ENCODE measurements at places on chromosomes 1 and 21. TPM values are rescaled to one million over a fixed set of nuclear protein-coding genes. Genes with fewer than 3 reads are reported as not detected.

- DNase-seq = no peak
Measured at GRCh38 chr1:47992720-47993415, 4.3 kb downstream of the TRABD2B start.

DNA sequence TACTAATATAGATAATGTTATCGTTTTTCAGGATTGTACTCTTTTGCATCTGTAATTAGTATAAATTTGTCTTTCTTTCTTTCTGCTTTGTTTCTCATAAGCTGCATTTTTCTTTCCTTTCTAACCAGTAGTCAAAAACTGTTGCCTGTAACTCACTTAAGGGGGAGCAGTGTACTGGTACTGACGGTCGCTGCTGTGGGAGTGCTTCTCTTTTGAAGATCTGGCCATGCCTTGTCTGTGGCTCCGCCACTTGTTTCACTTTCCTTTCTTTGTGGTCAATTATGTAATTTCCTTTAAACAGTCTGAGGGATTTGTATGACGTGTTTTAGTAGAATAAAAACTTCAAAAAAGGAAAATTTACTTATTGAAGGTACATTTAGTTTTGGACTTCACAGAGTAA is 37.0 kb downstream of the MIA3 start:
- DNase-seq = no peak

- DNase-seq = no peak
Measured at GRCh38 chr1:108843390-108844137, 13.3 kb downstream of the AKNAD1 start.

- no peak for DNase-seq
Measured at GRCh38 chr1:212484701-212485570, 52.2 kb downstream of the NENF start.

- no peak for DNase-seq
Measured at GRCh38 chr21:44024257-44024656, 12.1 kb downstream of the TRAPPC10 start.

DNA sequence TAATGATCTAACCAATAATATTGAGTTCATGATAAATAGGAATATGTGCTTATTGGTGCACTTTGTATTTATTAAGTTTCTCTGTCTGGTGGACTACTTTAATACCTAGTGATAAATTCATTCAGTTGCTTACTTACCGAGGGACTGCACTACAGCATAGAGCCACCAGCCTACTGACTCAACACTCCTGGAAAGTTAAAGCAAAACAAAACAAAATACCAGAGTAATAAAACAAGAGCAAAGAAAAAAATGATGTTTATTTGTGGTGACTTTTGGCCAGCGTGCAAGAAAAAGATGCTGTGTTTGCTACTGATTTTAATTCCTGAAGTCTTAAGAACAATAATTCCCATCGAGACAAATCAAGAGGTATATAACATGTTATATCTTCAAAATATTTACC is 586.3 kb downstream of the PLA2G4A start:
- no peak for DNase-seq

DNA sequence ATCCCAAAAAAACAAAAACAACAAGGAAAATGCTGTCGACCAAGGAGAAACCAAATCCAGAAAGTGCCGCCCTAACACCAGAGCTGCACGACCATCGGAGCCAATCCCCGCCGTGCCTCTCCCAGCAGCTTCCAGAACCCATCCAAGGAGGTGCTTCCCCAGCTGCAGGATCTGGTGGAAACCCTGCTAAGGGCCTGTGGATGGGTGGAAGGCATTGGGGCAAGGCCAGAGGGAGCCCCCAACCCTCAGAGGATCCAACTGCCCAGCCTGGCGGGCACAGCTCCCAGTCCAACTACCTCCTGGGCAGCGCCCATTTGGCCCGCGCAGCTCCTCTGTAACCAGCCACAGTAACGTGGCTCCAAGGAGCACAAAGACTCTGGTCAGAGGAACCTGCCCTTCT is 81.6 kb downstream of the NPHP4 start:
- no peak for DNase-seq

- DNase-seq = no peak
Measured at GRCh38 chr1:114011796-114012195, 32.5 kb downstream of the OLFML3 start.

DNA sequence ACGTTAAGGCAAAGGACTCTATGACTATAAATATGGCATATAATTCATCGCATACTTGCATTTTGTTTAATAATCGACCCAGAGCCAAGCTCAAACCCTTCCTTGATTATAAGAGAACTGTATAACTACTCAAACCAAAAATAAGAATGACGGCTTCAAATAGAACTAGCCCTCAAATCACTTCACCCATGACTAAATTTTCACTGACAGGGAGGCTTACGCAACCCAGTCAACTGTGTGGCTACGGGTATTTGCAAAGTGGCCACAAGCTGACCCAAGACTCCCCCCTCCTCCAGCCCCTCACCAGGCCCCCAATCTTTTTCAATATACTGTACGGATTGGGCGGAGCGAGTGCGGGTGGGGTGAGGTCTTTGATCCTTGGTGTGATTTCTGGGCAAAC is 268.3 kb downstream of the ASTN1 start:
- DNase-seq = no peak

DNA sequence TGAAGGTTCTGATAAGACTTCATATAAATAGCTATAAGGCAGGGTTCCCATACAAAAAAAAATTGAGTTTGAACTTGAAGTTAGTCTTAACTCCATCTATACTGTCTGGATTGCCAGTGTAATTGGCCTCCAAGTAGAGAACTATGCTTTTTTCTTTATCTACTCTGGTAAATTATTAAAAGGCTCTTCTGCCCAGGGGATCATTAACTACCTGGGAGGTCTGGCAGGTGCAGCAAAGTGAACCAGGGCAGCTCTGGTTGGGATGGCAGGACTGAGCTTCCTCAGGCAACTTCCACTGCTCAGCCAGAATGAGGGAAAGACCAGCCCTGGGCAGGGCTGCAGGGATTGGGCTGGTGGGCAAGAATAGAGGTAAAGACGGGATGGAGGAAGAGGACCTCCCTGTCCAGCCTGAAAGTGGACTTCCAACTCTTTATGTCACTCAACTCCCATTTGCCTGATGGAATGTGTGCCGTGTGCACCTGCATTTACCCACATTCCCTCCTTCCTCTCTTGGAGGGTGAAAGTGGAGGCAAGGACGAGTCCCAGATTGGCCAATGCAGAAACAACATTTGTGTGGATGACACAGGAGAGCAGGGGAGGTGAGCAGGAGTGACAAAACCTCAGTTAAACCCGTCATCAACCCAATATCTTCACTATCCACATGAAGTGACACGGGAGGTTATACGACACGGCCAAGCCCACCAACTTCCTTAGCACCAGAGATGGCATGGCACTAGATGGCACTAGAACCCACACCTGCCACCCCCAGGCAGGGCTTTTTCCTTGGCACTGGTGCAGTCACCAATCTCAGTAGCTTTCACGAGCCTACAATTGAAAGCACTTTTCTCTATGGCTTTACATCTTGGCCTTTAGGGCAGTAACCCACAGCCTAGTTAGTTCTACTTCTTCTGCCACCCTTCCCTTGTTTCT is 25.2 kb downstream of the CCN1 start:
- no peak for DNase-seq

USH2A gene
- total RNA-seq = 0.33 TPM

SPRR1B gene
- total RNA-seq = not detected

REG4 gene
- total RNA-seq = 0.08 TPM

MTF1 gene
- 3.3 TPM for total RNA-seq
